ENCODE measurements at places on chromosomes 3 and 15. TPM values are rescaled to one million over a fixed set of nuclear protein-coding genes. Genes with fewer than 3 reads are reported as not detected.

Gene SMAD3
- polyA plus RNA-seq, result 10.1 TPM

Gene EPHB1
- polyA plus RNA-seq, result 0.39 TPM

- H3K36me3 ChIP-seq, result no peaks in the 10 kb centered on the region
- H3K4me1 ChIP-seq, result no peaks in the 10 kb centered on the region
- DNase-seq, result no peak
- no peak overlapping the region for H3K27ac ChIP-seq
- no peaks in the 10 kb centered on the region for H3K27me3 ChIP-seq
Observed at GRCh38 chr15:25658560-25658959, 204.6 kb downstream of the ATP10A start.

- no peak for DNase-seq
- H3K36me3 ChIP-seq, result no peaks in the 10 kb centered on the region
- no peak overlapping the region for H3K27ac ChIP-seq
- no peaks in the 10 kb centered on the region for H3K4me1 ChIP-seq
- no peak overlapping the region for H3K4me3 ChIP-seq
Observed at GRCh38 chr3:177842302-177842701, 645.0 kb upstream of the TBL1XR1 start.

DNA sequence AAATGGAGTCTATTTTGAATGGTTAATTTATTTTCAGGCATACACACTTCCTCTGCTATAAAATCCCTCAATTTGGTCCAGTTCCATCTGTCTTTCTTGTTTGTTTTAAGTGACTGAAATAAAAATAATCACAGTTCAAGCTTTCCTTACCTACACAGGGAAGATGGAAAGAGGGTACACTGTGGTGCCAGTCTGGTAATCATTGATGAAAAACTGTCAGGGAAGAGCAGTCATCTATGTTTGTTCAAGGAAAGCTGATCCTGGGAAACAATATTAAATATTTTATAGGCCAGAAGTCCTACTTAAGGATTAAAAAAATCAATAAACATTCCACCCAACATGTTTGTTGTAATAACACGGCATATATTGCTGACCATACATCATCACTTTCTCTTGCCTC lies 115.2 kb upstream of the KCNMB2 start:
- H3K4me3 ChIP-seq, result no peak overlapping the region
- H3K4me1 ChIP-seq, result no peaks in the 10 kb centered on the region
- DNase-seq, result peak; percentile 51
- H3K36me3 ChIP-seq, result no peaks in the 10 kb centered on the region
- H3K27me3 ChIP-seq, result no peaks in the 10 kb centered on the region
- H3K27ac ChIP-seq, result no peak overlapping the region

- H3K4me1 ChIP-seq, result no peaks in the 10 kb centered on the region
- H3K36me3 ChIP-seq, result peaks cover 4% of the 10 kb centered on the region
- H3K27me3 ChIP-seq, result no peaks in the 10 kb centered on the region
- H3K4me3 ChIP-seq, result no peak overlapping the region
- no peak for DNase-seq
Observed at GRCh38 chr3:17050506-17050905, 165.8 kb downstream of the PLCL2 start.
